GM04503 (cell line): ENCODE measurements at places on chromosomes 3 and 15.
A peak's percentile ranks its signal among the peaks of the same experiment; 100 is the strongest.

GRCh38 chr15:39597751-39598185 is 16.9 kb downstream of the THBS1 start:
- DNase-seq: peak; percentile 86

- no peak for DNase-seq
Measured at GRCh38 chr15:31467361-31467760, 140.7 kb downstream of the KLF13 start.

GRCh38 chr3:116331380-116331779 is 113.9 kb downstream of the LSAMP start:
- DNase-seq: no peak

DNA sequence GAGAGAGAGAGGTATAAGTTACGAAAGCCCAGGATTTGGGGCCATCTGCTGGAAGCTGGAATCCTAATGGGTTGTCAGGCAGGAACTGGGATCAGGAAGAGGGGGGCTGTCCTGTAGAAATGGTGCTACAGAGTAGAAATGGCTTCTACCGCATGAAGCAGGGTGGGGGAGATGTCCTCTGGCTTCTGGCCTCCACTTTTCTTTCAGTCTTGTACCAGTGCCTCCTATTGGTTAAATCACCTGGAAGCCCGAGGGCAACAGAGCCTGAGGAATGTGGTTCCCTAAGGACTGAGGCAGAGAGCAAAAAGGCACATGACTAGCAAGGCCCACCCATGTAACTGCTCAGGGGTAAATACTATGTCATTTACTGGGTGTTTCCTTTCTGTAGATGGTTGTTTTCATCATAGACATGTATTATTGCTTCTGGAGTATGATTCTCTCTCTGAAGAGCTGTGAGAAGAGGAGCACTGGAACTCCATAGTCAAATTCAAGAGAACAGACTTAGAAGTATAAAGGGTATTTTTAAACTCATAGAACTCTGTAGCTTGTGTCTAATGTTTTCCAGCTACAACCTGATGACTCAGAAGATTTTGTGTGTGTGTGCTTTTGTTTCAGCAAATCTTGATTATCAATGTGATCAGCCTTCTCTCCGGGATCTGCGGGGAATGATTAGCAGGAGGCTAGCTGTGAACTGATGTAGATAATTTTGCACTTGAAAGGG is 20.2 kb upstream of the MITF start:
- no peak for DNase-seq

DNA sequence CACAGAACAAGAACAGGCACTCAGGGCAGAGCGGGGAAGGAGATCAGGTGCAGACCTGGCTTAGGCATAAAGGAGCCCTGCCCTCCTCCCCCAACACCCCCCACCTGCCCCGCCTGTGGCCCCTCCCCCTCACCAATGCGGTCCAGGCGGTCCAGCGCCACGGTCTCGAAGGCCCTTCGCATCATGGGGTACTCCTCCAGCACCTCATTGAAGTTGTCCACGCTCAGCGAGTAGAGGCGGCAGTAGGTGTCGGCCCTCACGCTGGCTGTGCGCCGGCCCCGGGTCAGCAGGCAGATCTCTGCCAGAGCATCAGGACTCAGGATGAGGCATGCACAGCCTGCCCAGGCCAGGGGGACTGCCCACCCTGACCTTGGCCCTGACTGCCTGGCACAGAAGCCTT is 44.8 kb downstream of the HCN4 start:
- DNase-seq: no peak

DNA sequence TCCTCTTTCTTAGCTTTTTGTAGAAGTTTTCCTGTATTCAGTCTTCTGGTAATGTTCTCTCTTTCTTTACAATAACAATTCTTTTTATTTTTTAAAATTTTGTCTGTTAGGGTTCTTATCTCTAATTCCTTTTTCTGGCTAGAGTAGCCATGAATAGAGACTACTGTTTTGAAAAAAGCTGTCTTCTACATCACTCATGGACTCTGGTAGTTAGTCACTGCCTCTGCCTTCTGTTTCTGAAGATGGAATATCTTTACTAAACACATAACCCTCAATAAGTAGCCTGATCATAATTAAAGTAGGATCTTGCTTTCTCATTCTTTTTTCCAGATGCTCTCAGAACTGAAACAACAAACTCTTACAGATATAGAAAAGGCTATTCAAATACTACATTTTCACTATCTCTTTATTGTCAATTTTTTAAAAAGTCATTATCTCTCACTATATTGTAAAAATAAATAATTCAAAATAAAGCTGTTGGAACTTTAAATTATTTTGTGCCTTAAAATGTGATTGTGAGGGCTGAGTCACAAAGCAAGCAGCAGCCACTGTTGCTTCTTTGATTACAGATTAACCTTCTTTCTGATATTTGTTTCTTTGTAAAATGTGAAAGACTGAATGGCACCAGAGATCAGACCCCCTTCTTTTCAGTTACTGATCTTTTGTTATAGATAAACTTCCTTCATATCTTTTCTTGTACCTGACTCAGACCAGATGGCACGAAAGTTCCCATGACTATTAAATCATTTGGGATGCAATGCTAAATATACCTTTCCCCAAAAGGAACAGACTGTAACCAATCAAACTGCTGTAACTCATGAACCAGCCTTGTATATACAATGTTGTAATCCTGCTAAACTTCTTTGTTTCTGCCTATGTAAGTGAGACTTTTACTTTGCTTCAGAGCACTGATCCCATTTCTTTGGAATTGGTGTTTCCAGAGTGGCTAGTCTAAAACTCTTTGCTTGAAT is 1159.5 kb downstream of the IGSF11 start:
- DNase-seq: no peak

DNA sequence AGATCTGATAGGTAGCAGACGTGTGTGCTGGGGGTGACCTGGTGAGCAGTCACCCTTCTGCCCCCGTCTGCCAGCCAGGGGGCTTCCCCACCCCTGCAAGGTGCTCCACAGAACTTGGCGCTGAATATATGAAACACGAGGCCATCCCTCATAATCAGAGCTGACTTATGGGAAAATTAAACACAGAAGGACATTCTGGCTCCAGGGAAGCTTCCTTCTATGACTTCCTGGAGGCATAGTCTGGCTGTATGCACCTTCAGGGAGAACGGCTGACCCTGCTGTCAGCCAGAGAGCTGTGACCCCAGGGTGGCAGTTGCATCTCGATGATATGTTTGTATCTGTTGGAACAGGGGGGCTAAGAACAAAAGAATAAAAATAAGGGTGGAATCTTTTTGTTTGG is 26.6 kb upstream of the MRPS22 start:
- no peak for DNase-seq
